Stimulated activated CD4-positive, alpha-beta T cell treated with anti-CD3 and anti-CD28 coated beads, Interleukin-1b, Interleukin-23, amount 100 ng/mL, for 1 hour (primary cell): ENCODE measurements at places on chromosomes 5 and 9.

- DNase-seq, result no peak
Measured at GRCh38 chr9:105673850-105674387, 11.7 kb downstream of the TAL2 start.

DNA sequence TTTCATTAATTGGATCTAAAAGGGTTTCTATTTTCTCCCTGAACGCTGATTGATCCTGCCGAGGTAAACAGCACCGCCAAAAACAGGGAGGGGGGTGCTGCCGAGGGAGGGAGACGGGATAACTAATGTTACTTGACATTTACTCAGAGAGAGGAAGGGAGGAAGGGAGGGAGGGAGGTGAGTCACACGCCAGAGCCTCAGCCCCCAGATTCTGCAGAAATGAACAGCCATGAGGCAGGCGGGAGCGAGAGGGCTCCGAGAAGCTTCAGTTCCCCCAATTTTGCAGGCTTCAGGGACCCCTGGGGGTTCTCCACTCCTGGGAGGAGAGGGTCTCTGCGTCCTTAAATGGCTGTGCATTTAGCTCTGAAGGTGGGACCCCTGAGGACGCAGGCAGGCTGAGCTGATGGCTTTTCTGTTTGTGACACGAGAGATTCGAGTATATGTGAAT lies 59.1 kb upstream of the IER5L start:
- DNase-seq, result no peak

DNA sequence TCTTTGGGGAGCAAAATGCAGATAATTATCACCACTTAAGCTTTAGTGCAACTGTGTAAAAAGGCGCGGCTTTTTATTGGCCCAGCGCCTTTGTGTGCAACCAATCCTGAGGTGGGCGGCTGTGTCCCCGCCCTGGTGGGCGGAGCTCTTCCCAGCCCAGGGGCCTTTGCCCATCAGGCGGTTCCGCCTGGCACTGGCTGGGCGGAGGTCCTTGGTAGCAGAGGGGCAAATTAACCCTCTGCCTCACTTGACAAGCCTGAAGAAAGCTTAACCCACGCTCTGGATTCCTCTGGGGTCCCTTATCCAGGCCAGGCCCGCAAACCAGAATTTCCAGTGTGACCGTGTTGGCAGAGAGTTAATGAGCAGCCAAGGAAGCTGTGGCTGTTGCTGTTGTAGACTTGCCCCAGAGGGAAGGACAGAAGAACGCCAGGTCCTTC lies 12.8 kb upstream of the NIPAL4 start:
- DNase-seq, result no peak

- no peak for DNase-seq
Measured at GRCh38 chr5:116557669-116558271, 16.9 kb downstream of the SEMA6A start.

DNA sequence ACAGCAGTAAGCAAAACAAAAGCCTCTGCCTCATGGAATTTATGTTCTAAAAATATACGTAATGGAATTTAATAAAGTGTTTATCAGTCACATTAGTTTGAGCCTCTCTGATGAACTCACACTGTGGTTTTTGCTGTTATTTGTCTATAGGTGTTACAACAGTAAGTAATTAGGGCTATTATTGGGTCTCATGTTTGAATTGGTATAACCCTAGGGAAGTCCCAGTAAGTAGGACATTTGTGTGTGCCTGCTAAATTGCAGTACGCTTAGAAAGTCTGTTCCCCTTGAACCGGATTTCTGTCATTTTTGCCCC lies 197.6 kb downstream of the NR3C1 start:
- DNase-seq, result no peak

GRCh38 chr5:57277085-57277484 lies 103.2 kb downstream of the GPBP1 start:
- no peak for DNase-seq

GRCh38 chr5:14251733-14252132 lies 108.6 kb downstream of the TRIO start:
- no peak for DNase-seq

DNA sequence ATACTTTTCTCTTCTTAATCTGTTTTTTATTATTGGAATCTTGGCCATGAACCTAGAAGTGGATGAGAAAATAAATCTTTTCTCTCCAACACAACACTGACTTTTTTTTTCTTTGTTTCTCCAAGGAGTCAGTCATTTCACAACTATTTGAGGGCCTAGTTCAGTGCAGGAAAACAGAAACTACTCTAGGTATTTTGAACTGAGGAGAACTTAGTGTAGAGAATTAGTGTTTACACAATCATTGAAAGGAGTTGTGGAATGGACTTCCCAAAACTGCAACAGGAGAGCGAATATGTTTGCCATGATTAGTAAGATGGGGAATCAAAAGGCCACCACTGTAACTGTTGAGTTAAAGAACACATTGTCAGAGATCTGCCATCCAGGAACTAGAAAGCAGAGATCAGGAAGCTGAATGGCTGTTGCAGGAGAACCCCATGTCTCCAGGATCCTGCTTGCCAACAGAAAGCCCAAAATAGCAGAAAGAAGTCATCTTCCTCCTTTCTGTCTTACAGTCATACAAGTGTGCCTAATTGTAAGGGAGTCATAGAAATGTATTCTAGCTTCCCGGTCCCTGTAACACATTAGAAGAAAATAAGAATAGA lies 20.3 kb upstream of the PCDH1 start:
- DNase-seq, result no peak

DNA sequence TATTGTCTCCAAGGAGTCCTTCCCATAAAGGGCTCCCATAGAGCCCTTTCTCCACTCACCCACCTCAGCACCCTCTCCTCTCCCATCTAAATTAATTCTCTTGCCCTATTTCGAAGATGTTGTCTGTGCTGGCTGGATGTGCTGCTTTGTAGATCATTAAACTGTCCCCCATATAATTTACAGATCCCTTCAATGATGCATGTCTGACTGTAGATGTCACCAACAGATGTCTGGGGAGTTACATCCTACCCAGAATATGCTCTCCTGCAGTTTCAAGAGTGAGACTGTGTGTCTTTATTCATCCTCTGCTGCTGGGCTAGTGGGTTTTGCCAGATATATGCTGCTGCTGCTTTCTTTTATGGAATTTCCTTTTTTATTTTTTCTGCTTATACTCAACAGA lies 351.2 kb downstream of the MLLT3 start:
- DNase-seq, result no peak

- DNase-seq, result no peak
Measured at GRCh38 chr9:113807173-113808061, 68.7 kb upstream of the ZNF618 start.

GRCh38 chr9:26801772-26802171 lies 90.8 kb downstream of the CAAP1 start:
- DNase-seq, result no peak
